Brain microvascular endothelial cell (primary cell): ENCODE measurements at places on chromosomes 12 and 14.

DNA sequence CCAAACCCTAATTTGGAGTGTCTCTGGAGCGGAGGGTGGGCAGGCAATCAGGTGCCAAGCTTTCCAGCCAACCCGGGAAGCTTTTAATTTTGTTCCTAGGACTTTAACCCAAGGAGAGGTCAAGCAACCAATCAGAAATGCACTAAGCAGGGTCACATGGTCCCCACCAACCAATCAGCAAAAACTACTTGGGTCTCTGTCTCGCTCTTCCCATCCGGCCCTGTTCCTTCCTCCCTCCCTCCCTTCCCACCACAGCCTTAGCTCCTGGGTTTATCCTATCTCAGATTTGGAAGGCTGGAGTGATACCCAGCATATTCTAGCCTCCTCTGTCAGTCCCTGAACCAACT is 7.3 kb downstream of the HOXC5 start:
- no peak for DNase-seq

- DNase-seq = no peak
Observed at GRCh38 chr14:74064426-74064825, 19.8 kb downstream of the ALDH6A1 start.

DNA sequence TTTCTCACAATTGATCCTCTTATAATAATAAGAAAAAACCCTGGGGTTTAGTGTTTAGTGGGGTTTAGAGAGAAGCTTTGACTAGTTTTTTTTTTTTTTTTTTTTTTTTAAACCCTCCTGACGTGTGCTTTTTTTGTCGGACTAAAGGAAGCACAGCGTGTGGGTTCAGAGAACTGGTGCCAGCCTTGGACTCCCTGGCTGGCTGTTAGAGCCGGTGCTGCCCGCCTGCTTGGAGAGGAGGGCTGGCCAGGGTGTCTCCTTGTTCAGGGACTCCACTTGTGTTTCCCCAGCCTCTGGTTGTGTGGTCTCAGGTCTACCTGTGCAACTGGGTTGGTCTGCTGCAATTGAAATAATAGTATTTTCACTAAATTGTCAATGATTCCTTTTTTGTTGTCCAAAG is 54.1 kb upstream of the ASPG start:
- no peak for DNase-seq

GRCh38 chr12:124479680-124480468 is 87.5 kb downstream of the NCOR2 start:
- DNase-seq = no peak

DNA sequence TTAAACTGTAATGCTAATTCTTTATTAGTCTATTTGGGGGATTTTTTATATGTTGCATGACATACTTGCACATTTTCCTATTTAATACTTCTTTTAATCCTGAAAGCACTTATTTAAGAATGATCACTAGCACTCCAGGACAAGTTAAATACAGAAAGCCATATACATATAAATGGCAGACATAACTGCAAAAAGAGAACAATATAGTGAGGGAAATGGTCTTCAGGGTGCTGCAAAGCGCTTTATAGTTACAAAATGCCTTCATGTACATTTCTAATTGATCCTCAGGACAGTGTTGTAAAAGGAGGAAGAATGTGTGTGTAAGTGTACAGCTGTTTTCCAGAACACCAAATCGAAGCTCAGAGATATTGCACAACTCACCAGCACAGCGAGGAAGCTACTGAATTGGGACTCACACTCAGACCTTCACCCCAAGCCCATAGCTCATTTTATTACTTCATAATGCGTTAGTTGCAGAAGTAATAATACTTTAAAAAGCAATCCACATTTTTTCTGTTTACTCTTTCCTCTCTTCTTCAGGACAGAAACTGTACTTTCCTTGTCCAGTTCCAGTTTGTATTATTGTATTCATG is 428.2 kb downstream of the RAD51B start:
- no peak for DNase-seq

DNA sequence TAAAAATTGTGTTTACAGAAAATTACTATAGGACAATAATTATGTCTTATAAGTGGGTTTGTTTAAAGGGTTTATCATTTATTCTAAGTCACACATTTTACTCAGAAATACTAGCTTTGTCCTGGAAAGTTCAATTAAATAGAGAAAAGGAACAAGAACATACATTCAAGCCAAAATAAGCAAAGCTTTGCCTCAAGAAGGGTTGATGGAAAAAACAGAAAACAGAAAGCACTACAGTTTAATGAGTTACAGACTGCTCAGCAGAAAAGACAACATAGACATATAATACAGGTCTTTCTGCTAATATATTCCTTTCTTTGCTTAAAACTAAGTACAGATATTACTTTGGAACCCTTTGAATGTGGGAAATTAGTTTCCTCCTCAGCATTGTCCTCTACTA is 703.0 kb upstream of the LRFN5 start:
- no peak for DNase-seq

DNA sequence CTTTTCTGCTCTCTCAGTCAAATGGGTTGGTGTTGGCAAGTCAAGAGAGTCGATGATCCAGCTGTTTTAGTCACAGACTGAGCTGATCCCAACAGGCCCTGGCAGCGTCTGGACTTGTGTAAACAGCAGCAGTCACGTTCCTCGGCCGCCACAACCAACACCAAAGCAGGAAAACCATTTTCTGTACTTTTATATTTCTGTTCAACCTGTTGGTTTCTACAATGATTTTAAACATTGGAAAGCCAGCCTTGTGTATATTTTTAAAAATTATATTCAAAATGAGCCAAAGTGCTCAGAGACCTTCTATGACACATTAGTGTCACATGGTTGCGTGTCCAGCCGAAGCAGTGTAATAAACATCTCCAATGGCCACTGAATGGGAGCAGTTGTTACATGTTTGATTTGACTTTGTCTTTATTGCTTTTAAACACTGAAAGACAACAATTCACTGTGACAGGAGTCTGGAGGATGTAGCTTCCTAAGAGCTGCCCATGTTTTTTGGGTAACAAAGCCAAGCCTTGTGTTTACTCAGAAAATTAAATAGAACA is 5.9 kb upstream of the SIVA1 start:
- DNase-seq = no peak

GRCh38 chr14:52661314-52661713 is 34.0 kb downstream of the ERO1A start:
- DNase-seq = no peak

- no peak for DNase-seq
Observed at GRCh38 chr12:66910366-66910974, 231.6 kb upstream of the GRIP1 start.

GRCh38 chr14:90970167-90970600 is 90.3 kb downstream of the RPS6KA5 start:
- DNase-seq = no peak
